ENCODE measurements at places on chromosomes 7 and 10. TPM values are rescaled to one million over a fixed set of nuclear protein-coding genes. Genes with fewer than 3 reads are reported as not detected.

The PNLIP gene
- not detected for polyA plus RNA-seq

The GNG11 gene
- 51.0 TPM for polyA plus RNA-seq

The TFEC gene
- 25.6 TPM for polyA plus RNA-seq

The C7orf57 gene
- polyA plus RNA-seq: 0.69 TPM

The RUFY2 gene
- polyA plus RNA-seq: 30.5 TPM
